ENCODE measurements at places on chromosomes 16 and 17.
A peak's percentile ranks its signal among the peaks of the same experiment; 100 is the strongest.

- no peak for DNase-seq
Observed at GRCh38 chr16:30528799-30529457, 2.6 kb upstream of the ZNF768 start.

- no peak for DNase-seq
Observed at GRCh38 chr16:66004699-66005098, 361.8 kb upstream of the CDH5 start.

DNA sequence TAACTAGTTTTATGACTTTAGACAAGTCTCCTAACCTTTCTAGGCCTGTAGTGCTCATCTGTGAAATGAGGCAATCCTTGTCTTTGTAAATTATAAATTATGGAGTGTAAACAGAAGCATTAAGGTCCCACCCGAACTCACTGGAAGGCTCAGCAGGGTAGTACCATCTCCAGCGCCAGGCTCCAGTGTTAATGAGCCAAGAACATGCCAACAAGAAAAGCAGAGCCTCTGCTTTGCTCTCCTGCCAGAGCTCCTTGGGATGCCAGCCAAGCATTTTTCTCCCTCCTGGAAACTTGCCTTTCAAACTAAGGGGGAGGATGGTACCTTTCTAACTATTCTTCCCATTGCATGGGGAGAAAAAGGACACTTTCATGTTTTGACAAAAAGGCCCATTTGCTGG is 14.9 kb downstream of the LIMD2 start:
- DNase-seq, result no peak

- DNase-seq, result peak; percentile 95
Observed at GRCh38 chr17:38418693-38419507, 9.4 kb upstream of the ARHGAP23 start.

GRCh38 chr17:63426041-63426916 is 19.8 kb downstream of the CYB561 start:
- no peak for DNase-seq

DNA sequence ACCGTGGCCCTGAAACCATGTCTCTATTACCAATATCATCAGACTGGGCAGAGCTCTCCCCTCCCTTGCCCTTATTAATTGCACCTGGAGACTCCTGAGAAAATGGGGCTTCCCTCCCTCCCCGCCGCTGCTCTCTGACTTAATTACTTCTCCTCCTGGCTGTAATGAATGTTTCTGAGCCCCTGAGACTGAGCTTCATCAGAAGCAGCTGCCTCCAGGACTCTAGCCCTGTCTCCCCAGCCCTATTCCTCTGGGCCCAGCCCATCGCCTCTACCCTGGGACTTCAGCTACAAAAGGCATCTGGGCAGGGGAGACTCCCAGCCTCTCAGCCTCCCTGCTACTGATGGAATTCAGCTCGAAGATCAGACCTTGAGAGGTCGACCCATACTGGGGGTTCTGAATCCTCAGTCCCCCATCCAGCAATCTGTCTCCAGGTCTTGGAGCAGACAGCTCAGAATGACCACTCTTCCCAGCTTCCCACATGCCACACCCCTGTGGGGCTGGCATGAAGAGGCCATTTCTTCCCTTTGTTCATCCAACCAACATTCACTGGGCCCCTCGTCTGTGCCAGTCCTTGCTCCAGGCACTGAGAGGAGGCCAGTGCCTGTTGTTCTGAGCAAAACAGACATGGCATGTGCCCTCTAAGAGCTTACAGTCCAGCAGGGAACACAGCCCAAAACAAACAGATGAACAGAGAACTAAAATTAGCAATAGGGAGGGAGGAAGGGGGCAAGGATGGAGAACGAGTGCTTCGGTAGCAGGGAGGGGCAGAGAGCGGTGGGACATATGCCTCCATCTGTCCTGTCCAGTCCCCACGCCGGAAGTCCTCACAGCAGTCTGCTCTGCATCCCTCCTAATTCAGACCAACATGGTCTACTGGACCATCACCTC is 17.0 kb upstream of the NAGS start:
- peak; percentile 18 for DNase-seq

- no peak for DNase-seq
Observed at GRCh38 chr16:86346034-86346433, 164.3 kb upstream of the FOXF1 start.

- no peak for DNase-seq
Observed at GRCh38 chr16:65406116-65406515, 284.3 kb upstream of the CDH11 start.

DNA sequence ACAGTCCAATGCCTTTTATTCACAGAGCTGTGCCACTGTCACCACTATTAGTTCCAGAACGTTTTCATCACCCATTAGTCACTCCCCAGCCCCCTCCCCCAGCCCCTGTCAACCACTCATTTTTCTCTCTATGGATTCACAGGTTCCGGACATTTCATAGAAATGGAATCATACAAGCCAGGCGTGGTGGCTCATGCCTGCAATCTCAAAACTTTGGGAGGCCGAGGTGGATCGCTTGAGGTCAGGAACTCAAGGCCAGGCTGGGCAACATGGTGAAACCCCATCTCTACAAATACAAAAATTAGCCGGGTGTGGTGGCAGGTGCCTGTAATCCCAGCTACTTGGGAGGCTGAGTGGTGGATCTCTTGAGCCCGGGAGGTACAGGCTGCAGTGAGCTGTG is 759 bp upstream of the PAM16 start:
- no peak for DNase-seq

GRCh38 chr16:80924372-80924978 is 82.2 kb downstream of the CMC2 start:
- peak; percentile 83 for DNase-seq

- DNase-seq, result no peak
Observed at GRCh38 chr16:20906341-20907255, 6.0 kb downstream of the LYRM1 start.

DNA sequence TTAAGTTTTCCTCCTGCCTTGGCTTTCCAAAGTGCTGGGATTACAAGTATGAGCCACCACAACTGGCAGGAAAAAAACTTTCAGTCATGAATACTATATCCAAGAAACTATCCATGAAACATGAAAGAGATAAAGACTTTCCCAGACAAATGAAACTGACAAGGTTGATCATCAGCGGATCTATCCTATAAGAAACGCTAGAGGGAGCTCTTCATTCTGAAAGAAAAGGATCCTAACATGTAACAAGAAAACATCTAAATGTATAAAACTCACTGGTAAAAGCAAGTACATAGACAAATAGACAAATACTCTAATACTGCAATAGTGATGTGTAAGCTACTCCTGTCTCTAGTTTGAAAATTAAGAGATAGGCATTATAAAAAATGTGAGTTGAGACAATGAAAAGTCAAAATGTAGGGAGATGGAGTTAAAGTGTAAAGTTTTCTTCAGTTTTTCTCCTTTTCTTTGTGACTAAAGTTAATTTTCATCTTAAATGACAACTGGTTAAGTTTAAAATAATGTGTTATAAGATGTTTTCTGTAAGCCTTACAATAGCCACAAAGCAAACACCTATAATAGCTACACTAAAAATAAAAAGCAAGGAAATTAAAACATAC is 79.6 kb upstream of the TEKT1 start:
- peak; percentile 54 for DNase-seq

DNA sequence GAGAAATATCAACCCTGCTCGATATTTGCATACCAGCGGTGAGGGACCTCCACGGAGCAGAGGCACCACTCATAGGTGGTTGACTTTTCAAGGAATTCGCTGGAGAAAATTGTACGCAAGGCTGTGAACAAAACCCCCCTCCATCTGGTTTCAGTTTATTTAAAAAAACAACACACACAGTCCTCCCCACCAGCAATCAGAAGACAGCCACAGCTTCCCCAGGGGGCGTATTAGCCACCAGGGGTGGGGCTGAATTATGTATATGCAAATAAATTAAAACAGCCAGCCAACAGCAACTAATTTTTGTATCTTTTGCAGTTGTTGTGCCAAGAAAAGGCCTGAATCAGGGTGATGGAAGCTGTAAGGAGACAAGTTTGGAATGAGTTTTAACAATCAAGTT is 5.9 kb upstream of the HSD11B2 start:
- no peak for DNase-seq

DNA sequence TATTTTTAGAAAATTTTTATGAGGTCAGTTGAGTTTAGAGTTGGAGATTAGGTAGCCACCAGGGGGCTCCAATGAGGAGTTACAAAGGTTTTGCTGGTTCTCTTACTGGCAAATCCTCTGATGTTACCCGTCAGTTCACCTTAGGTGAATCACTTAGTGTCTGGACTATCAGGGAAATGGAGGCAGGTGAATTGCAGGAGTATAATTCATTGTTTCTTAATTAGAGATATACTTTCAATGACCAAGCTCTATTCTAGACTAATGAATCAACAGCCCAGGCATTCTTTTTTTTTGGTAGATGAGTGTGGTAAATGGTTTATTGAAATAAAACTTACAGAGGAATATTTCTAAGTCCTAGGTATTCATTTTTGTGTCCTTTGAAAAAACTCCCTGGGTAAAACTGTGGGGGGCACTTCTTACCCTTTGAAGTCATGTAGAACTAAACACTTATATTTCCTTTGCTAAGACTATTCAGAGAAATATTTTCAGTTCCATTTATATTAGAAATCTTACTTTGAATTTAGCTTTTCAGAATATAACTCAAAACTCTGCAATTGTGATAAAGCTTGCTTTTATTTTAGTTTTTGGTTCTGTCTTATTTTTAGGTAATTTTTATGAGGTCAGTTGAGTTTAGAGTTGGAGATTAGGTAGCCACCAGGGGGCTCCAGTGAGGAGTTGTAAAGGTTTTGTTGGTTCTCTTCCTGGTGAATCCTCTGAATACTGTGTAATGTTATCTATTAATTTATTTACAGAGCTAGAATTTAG is 17.7 kb downstream of the PSMD11 start:
- peak; percentile 59 for DNase-seq

GRCh38 chr16:77297996-77298395 is 98.8 kb downstream of the SYCE1L start:
- no peak for DNase-seq

- DNase-seq, result no peak
Observed at GRCh38 chr16:87169509-87169995, 147.6 kb downstream of the C16orf95 start.

DNA sequence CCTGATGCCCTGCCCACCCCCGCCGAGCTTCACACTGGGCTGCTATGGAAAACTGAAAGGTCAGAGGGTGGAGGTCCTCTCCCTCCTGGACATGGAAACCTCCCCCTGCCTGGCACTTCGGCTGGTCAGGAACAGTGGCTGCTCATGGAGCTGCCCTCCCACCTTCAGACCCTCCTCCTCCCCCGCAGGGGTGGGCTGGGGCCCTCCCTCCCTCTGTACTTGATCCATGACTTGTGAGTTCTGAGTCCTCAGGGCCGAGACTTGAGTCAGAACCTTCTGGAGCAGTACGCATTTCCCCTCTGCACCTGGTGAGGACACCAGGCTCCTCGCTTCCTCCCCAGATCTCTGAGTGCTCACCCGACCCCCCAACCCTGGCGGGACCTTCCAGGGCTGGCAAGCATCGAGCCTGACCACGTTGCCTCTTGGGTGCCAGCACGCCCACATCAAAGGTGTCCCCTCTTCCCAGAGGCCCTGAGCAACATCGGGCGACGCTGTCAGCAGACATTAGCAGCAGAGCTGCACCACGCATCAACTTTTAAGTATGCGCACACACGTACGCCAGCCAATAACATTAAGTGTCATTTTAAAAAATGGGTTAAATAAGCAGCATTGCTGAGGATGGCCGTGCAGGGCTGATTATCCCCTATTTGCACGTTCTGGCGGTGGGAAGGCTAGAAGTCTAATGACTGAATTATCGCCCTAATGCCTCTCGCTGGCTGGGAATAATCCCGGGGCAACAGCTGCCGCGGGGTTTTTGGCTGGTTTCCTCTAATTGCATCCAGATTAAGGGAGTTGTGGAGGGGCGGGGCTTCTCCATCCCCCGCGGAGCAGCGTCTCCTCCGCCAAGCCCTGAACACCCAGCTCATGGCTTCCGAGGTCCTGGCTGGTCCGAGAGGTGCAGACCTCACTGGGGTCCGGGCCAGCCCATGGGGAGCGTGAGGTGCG is 98.0 kb downstream of the TBC1D16 start:
- DNase-seq, result peak; percentile 83

GRCh38 chr17:70886648-70887047 is 717.3 kb downstream of the KCNJ2 start:
- DNase-seq, result no peak

- peak; percentile 50 for DNase-seq
Observed at GRCh38 chr16:75402821-75403475, 30.4 kb downstream of the CFDP1 start.

GRCh38 chr17:213286-214105 is 32.0 kb upstream of the DOC2B start:
- DNase-seq, result no peak

DNA sequence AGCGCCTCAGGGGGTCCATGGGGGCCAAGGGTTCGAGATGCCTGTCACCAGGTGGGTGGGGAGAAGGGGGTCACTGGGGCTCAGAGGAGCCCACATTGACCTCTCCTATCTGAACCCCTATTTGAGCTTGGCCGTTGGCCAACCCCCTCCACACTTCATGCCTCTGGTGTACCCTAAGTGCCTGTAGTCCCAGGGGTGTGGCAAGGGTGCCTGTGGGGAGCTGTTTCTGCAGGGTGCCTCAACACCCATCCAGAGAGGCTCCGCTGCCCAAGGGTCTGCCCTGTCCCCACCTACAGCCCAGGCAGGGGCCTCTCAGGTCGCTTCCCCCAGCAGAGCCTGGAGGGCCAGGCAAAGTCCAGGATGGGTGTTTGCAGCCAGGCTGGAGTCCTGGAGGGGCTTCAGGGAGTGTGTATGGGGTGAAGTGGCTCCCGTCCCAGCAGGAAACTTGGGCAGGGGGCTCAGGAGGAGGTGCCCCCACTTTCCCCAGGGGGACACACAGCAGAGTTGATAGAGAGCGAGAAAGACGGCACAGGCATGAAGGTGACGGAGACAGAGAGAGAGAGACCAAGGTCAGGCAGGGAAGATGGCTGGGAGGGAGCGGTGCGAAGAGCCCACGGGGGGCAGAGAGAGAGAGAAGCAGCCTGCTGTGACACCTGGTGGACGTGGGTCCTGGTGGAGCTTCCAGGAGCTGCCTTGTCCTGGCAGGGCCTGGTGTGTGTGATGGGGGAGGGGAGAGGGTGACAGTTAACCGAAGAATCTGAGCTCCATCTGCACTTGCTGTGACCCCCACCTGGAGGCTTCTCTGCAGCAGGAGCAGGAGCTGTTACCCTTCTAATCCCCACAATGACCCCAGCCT is at the start of gene SEPTIN12:
TSS of gene SEPTIN12 (minus strand) at position 719 of the 856 bp plus-strand sequence. CDS start at position 19, 700 bp downstream.
- DNase-seq, result no peak

DNA sequence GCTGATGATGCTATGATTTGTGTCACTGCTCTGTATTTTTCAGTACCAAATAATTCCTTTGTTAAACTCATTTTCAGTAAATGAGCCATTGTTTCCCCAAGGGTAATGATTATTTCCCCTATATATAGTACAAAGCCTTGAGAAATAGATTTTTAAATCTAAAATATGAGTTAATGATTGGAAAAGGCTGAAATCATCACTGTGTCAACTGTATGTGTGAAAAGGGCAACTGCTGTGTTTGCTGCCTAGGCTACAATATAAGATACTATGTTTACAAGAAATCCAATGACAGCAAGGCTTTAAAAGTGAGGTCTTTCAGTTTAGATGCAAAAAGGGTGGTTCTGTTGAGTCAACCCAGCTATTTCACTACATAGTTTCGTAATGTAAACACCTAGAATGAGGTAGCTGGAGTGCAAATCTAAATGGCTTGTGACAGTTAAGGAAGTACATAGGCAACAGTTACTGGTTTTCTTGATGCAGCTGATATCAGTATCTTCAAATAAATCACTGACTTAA is 15.3 kb downstream of the NLK start:
- no peak for DNase-seq
